ENCODE measurements at places on chromosomes 3 and 15. TPM values are rescaled to one million over a fixed set of nuclear protein-coding genes. Genes with fewer than 3 reads are reported as not detected.

- peak; percentile 74 for DNase-seq
These were observed 89.3 kb downstream of the LRRK1 start for GRCh38 chr15:101008158-101009139.

DNA sequence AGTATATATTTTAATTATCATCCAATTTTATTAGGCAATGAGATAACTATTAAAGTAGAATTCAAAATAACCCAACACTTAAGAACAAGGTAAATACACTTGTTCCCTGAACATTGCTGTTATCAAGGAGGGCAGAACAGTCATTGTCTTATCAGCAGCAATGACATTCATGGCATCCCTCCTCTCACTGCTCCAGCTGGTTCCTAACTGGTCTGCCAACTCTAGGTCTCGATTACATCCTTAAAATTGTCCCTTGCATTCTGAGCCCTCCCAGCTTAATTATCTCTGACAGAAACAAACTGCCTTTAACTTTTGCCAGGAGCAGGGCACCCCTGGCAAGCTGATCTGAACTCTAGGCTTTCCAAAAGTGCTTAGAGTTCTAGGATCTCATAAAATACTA lies 14.0 kb upstream of the DYNC1LI1 start:
- DNase-seq, result no peak

DNA sequence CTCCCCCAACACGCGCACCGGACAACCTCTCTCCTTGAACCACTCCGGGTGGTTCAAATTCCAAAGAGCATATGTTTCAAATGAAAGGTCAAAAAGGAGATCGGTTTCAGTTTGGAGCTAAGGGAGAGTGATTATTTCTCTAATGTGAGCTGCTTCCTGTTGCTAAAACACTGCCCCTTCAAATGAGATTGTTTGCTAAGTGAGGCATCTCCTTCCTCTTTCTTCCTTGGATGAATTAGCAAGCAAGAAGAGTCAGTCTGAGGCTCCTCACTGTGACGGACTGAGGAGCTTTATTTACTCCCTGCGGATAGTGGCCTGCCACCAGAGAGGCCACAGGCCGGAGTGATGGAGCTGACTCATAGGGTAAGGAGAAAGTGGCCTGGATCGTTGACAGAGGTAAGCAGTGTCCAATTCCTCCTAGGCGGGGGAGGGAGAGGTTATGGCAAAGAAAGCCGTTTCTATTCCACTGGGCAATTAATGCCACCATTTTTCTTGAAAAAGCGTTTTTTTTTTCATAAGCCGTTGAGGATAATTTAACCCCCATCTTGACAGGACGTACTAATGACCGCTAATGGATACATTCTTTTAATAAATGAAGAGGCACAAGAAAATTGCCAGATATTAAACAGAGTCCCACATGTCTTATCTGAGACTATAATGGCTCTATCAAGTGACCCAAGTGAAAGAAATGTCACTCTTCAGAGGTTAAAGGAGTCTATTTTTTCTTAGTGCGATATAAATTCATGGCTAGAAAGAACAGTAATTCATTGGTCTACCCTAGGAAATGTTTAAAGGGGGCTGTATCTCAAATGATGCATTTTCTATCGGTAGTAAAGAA lies 167.0 kb upstream of the ANKRD28 start:
- DNase-seq, result peak; percentile 52

- DNase-seq, result no peak
These were observed 31.8 kb downstream of the IRAK2 start for GRCh38 chr3:10196389-10197052.

DNA sequence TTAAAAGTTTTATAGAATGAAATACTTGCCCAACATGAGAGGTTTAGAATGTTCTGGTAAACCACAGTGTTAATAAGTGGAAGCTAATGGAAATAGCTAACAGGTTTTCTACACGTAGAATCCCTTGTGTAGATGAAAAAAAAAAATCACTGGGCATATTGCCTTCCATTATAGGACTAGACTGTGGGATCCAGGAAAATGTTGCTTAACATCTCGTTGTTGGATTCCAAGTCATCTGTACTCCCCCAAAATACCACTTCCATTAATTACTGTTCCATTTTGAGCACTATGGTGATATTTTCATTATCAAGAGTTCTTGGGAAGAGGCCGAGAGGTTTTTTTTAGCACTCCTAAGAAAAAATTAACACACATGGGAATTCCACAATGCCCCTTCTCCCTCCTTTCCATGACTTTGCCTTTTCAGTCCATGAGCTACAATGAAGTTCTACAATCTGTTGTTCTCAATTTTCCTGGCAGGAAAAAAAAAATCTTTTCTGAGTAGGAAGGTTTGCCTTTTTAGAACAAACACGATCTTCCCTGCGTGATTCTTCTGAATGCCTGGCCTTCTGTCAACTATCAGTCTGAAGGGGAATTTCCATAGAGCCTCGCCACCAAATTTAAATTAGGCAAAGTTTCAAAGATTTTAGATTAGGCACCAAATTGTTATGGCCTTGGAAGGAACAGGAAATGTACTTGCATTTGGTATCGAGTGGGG lies 74.4 kb upstream of the CTDSPL start:
- DNase-seq, result peak; percentile 18

GRCh38 chr15:34729056-34729455 lies 25.7 kb downstream of the GJD2 start:
- DNase-seq, result no peak

- DNase-seq, result peak; percentile 45
These were observed 266.6 kb upstream of the TBL1XR1 start for GRCh38 chr3:177463863-177464262.

DNA sequence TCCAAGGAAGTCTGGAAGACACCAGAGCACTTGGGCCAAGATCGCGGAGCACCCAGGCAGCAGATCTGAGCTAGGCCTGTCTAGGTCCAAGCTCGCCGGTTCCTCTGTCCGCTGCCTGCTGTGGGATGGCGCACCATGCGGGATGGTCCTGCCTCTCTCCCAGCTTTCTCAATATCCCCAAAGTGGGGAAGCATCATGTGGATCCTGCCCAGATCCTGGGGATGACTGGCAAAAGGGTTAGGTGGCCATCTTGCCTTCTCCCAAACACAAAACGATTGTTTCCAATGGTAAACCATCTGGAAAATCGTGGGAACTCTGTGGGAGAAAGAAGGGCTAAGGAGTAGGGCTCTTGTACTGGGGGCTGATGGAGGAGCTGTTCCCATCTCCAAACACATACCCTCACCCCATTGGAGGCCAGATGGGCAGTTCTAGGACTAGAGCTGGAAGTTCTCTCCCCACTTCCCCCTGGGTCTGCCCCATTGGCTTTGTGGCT lies 8.9 kb downstream of the PRKCD start:
- DNase-seq, result no peak

DNA sequence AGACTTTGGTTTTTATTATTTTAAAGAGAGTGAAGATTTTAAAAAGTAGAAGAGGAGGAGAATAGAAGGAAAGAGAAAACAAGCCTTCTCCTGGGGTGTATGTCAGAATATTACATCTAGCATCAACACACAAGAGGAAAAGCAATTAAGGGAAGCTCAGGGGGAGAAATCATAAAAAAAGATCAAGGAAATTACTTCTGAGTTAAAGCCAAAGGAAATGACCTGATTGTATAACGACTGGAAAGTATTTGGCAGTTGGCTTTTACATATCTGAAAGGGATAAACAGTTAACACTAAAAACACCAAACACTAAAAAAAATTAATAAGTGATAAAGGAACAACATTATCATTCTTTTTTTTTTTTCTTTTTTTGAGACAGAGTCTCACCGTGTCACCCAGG lies 58.4 kb downstream of the CPNE4 start:
- DNase-seq, result no peak

- DNase-seq, result peak; percentile 48
These were observed 117.5 kb downstream of the EDEM1 start for GRCh38 chr3:5304789-5305683.

- DNase-seq, result no peak
These were observed 149.9 kb downstream of the LRRK1 start for GRCh38 chr15:101068961-101069653.

DNA sequence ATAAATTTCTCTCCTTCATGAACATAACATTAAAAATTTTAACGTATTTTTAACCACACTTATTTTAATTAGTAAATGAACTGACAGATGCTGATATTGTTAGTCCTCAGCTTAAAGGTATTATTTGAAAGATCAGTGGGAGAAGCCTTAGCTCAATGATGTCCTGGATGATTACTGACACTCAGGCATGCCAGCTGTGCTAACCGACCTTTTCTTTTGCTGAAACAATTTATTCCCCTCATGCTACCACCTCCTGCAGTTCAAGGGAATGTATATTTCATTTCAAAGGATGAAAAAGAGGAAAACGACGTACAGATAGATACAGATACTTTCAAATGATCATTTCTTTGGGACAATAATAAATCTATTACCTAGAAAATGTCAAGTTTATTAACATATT lies 620.8 kb downstream of the FGF12 start:
- no peak for DNase-seq

DNA sequence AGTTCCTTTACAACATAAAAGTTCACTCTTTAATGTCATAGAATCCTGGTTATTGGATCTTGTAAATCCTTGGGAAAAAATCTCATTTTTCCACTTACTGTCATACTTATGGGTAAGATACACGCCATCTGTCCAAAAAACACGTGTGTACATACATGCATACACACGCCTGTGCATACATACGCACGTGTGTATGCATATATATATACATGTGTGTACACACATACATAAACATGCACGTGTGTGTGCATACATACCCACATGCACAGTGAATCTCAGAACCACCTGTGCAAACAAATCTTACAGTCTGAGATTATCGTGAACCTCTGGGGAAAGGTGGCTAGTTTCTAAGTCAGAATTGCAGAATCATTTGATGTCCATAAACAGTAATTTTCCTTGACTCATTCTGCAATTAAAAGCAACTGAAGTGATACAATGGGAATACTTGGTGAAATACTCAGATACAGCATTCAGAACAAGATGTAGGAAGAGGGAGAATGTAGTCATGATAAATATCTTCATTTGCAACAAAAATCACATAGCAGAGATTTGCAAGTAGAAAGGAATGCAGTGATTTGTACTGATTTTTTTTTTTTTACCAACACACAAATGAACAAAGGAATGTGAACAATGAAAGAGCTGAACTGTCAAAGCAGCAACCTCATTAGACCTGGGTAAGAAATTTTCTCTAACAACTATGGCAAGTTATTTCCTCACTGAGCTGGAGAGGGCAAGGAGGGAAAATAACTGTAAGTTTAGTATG lies 160.6 kb upstream of the POU1F1 start:
- no peak for DNase-seq

DNA sequence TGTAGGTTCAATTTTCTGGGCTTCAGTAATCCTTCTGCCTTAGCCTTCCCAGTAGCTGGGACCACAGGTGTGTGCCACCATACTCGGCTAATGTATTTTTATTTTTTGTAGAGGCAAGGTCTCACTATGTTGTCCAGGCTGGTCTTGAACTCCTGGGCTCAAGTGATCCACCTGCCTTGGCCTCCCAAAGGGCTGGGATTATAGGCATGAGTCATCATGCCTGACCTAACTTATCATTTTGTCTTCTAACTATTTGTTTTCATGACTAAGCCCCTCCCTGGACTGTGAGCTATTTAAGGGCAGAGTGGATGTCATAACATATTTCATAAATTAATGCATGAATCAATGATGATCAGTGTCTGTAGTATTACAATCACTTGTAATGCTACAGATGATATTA lies 56.1 kb upstream of the PIAS1 start:
- DNase-seq, result peak; percentile 35

- DNase-seq, result no peak
These were observed 198.4 kb downstream of the KCNH8 start for GRCh38 chr3:19346759-19347158.

DNA sequence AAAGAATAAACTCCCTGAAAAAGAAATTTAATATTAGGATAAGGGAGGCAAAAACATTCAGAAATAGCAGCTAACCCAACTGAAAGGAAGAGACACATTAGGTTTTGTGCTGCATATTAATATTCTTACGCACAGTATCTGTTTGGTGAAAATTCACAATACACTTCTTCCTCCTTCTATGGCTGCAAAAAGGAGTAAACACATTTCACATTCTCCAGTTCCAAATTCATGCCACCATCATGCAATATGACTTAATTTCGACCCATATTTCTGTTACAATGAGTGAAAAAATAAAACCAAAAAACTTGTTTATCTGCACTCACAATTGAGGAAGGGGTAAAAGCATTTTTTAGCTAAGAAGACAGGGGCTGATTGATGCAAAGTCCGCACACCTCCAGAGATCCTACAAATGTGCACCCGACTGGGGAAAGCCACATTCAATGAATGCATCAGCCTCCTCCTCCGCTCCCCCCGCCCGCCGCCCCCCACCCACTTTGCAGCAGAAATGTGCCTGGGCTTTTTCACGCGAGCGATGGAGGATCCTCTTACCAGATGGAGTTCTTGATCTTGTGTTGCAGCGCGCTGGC lies 1.0 kb downstream of the RFX7 start:
- DNase-seq, result peak; percentile 21

- DNase-seq, result no peak
These were observed 56.2 kb upstream of the HES1 start for GRCh38 chr3:194079702-194080172.

GRCh38 chr3:120559242-120560061 lies 36.7 kb upstream of the NDUFB4 start:
- DNase-seq, result peak; percentile 51

GRCh38 chr3:160403796-160404470 lies 4.5 kb downstream of the SMC4 start:
- peak; percentile 54 for DNase-seq

DNA sequence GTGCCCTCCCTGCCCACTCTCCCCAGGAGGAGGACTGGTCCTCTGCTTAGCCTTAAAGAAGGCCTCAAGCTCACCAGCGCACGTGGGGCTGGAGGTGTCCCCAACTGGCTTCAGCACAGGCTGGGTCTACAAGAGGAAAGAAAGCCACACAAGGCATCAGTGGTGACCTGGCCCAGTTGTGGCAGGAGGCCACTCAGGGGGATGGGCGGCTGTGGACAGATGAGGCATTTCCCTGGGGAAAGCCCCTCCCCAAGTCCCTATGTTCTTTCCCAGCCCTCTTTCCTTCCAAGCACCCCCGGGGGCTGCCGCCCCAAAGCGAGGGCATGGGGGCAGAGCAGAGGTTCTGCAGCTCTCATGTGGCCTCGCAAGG lies 155.2 kb upstream of the TLE3 start:
- no peak for DNase-seq

DNA sequence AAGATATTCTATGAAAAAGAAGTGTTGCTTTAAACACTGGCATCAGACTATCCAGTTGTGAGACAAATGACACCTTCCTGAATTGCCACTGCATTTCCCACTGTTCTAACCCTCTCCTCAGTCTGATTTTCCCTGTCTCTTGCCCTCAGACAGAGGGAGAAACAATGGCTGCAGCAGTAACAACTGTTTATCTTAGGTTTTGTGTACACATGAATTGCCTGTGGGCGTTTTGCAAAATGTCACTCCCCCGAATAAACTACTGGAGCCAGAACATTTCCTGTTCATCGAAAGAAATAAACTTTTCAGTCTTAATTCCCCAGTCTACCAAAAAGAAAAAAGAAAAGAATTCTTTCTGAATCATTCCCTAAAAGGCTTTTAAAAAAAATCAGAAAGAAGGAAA lies 155.1 kb downstream of the MAGI1 start:
- DNase-seq, result peak; percentile 47

The CP gene
- not detected for total RNA-seq

The CERS3 gene
- not detected for total RNA-seq

The ITGA11 gene
- total RNA-seq, result 159 TPM

The LIPH gene
- total RNA-seq, result under 0.01 TPM

The PLCB2 gene
- 0.64 TPM for total RNA-seq

The ALPK3 gene
- total RNA-seq, result 0.86 TPM

The NDN gene
- 35.1 TPM for total RNA-seq

The NLGN1 gene
- total RNA-seq, result 18.1 TPM

The TMCO5A gene
- not detected for total RNA-seq

The SYNPR gene
- total RNA-seq, result not detected

The PLIN1 gene
- under 0.01 TPM for total RNA-seq
